ENCODE measurements at places on chromosomes 13 and 19.
A peak's percentile ranks its signal among the peaks of the same experiment; 100 is the strongest.

- H3K4me1 ChIP-seq = peaks cover 12% of the 10 kb centered on the region
- no peaks in the 10 kb centered on the region for H3K27me3 ChIP-seq
- H3K36me3 ChIP-seq = peaks cover 20% of the 10 kb centered on the region
- no peak for DNase-seq
- no peak overlapping the region for H3K4me3 ChIP-seq
Observed at GRCh38 chr19:40785526-40785925, 7.5 kb downstream of the RAB4B start.

DNA sequence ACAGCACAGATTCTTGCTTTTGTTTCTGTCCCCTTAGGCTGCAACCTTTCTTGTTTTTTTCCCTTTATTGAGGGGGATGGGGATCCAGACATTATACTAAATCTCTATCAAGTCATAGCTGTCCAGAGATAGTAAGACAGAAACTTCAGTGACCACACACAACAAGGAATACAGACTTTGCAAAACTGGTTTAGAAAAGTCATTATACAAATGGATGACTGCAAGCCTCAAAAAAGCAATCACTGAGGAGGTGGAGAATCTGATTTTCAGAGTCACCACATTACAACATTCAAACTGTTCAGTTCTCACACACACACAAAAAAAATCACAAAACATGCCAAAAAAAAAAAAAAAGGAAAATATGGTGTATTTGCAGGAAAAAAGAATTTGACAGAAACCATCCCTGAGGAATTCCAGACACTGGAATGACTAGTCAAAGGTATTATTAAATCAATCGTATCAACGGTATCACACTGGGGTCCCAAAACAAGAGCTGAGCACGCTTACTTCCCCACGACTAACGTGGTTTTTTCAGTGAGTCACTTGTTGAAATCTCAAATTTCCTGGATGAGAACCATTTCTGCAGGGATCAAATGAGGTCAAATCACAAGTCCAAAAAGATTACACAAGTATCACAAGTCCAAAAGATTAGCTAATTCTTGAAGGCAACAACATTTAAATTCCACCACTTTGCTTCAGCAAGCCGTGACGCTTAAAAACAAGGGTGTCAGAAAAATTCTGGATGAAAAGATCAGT is 41.2 kb downstream of the USP12 start:
- H3K4me3 ChIP-seq = peak overlapping the region; percentile 54
- DNase-seq = no peak
- H3K36me3 ChIP-seq = peaks cover 22% of the 10 kb centered on the region
- no peaks in the 10 kb centered on the region for H3K27me3 ChIP-seq

GRCh38 chr13:19607523-19608078 is 25.9 kb upstream of the MPHOSPH8 start:
- H3K27ac ChIP-seq = no peak overlapping the region
- peaks cover 5% of the 10 kb centered on the region for H3K4me1 ChIP-seq
- H3K27me3 ChIP-seq = peaks cover 25% of the 10 kb centered on the region
- no peak for DNase-seq

- no peaks in the 10 kb centered on the region for H3K4me1 ChIP-seq
- H3K4me3 ChIP-seq = no peak overlapping the region
- H3K27ac ChIP-seq = no peak overlapping the region
- DNase-seq = no peak
Observed at GRCh38 chr13:34352958-34353357, 535.0 kb downstream of the RFC3 start.
